Central memory CD4-positive, alpha-beta T cell (primary cell): ENCODE measurements at places on chromosomes 13 and 19.

- DNase-seq = no peak
Observed at GRCh38 chr13:45315520-45316167, 25.3 kb downstream of the TPT1 start.

- no peak for DNase-seq
Observed at GRCh38 chr13:98300956-98301641, 124.0 kb upstream of the RNF113B start.

- no peak for DNase-seq
Observed at GRCh38 chr13:85590231-85590931, 208.8 kb downstream of the SLITRK6 start.

DNA sequence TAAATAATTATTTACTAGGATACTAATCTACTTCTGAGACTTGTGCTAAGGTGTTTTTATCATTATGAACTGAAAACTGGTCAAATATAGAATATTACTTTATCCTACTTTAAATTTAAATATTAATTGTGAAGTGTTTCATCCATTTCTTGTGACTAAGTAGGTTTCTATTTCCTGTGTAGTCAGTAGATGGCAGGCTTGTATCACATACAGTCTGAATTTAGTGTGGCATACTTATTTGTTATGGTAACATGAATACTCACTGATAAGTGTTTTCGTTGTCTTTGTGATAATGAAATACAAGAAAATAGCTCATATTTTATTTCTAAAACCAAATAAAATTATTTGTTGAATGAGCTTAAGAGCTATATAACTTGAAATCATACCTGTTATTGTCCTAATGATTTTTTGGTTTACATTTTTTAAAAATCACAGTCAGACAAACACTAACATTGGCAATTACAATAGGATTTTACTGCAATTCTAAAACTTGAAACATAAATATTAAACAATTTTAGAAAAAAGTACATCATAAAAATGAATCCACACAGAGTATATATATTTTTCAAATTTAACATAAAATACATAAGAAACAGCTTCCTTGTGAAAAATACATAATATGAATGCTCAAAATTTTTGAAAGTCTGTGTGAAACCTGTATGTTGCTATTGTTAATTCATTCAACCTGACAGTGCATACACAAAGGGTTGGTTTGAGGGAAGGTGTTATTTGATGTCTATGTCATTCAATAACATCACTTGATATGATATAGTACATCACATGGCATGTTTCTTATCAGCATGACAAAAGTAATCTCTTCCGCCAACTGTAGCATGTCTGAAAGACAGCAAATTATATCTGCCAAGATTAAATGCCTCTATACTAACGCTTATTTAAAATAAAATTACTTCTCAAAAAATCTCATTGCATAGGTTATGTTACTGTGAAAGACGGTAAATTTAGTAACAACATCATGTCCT lies 904.8 kb upstream of the PCDH20 start:
- no peak for DNase-seq

- DNase-seq = no peak
Observed at GRCh38 chr19:15825753-15826152, 10.3 kb upstream of the OR10H1 start.

GRCh38 chr13:44191504-44192171 lies 182.0 kb upstream of the SERP2 start:
- DNase-seq = peak; percentile 60

GRCh38 chr19:34990578-34991192 lies 9.4 kb upstream of the GRAMD1A start:
- DNase-seq = no peak

DNA sequence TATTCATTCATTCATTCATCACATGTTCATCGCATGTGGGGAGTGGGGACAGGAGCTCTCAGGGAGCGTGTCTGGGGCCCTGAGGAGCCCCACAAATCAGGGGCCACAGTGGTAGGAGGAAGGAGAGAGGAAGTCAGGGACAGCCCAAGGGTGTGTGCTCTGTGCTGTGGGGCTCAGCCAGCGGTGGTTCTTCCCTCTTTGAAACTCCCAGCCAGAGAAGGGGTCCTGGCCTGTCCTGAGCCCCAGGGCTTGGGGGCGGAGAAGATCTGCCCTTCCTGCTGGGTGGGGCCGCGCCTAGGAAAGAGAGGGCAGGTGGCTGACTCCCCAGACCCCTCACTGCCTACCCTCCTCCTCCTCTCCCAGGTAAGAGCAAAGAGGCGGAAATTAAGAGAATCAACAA lies 14.6 kb downstream of the AP2A1 start:
- no peak for DNase-seq
